T1000 (cell line): ENCODE measurements at places on chromosomes 3 and 15.

- DNase-seq: no peak
Measured at GRCh38 chr3:107604057-107604822, 81.5 kb downstream of the BBX start.

DNA sequence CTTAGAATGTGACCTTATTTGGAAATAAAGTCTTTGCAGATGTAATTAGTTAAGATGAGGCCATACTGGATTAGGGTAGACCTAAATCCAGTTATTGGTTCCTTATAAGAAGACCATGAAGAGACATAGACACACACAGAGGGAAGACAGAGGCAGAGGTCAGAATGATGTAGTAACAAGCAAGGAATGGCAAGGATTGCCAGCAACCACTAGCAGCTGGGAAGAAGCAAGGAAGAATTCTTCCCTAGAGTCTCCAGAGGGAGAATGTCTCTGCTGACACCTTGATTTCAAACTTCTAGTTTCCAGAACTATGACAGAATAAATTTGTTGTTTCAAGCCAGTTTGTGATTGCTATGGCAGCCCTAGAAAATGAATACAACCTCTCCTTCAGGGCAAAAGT is 116.7 kb downstream of the WDR76 start:
- no peak for DNase-seq

- peak; percentile 37 for DNase-seq
Measured at GRCh38 chr3:5078151-5078550, 43.9 kb upstream of the ARL8B start.

DNA sequence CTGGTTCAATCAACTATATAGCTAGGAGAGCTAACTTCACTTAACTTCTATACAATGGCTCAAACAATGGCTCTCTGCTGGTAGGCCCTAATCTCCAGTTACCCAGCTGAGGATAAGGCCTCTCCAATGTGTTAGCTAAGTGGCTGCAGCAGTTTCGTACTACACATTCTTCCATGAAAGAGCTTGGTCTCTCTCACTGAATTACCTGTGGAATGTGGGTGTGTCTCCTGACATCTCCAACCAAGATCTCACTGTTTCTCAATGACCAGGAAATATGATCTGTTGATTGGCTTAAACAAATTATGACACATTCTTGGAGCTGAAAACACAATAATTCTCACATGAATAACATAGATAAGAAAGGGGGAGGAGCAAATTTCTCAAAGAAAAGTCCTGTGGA is 169.8 kb upstream of the ROBO1 start:
- no peak for DNase-seq

GRCh38 chr15:88701561-88702095 is 62.8 kb downstream of the ISG20 start:
- no peak for DNase-seq
